HT-29 (cell line): ENCODE measurements at places on chromosomes 4 and X.

DNA sequence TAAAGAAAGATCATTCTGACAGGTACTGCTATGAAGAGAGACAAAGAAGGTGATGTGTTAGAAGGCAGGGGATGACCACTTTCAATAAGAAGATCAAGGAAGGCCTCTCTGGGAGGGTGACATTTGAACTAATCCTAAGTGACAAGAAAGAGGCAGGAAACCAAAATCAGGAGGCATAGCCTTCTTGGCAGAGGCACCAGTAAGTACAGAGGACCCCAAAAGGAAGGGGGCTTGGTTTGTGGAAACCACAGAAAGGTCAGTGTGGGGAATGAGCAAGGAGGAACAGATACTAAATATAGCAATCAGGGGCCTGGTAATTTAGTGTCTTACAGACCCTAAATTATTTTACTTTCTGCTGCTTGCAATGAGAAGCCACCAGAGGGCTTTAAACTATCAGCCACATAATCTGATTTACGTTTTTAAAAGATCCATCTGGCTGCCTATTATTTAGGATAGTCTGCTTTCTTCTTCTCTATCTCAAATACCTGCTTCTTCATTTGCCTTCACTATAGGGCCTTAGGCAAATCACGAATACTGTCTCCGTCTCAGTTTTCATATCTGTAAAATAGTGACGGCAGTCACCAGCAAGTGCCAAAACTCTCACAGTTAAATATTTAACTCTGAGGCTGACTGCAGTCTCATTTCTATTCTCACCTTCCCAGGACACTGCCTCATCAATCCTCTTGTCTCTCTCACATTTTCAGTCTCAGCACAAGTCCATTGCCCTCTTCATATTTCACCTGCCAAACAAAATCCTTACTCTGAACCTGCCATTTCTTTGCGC is 16.7 kb downstream of the NR3C2 start:
- DNase-seq: no peak

- peak; percentile 77 for DNase-seq
These were observed at the start of gene MID1IP1 for GRCh38 chrX:38800981-38801845. Gene MID1IP1 (plus strand): TSS chrX:38801459. CDS start chrX:38804947, 3,488 bp downstream.

DNA sequence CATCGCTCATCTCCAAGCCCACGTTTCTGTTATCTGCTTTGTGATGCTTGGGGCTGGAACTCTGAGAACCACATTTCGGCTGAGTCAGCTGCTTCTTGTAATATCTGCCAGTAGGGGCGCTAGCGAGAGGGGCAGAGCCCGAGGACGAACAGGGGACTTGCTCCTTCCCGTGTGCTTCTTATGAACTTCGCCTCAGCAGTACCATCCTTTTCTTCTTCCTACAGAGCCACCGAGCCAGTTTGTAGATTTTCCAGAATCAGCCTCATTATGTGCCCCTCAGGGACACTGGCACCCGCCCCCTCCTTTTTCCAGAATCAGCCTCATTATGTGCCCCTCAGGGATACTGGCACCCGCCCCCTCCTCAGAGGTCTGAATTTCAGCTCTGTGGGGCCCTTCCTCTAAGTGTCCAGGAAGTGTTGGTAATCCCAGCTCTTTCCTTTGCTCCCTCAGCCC is 441.7 kb upstream of the RASGEF1B start:
- DNase-seq: peak; percentile 76

DNA sequence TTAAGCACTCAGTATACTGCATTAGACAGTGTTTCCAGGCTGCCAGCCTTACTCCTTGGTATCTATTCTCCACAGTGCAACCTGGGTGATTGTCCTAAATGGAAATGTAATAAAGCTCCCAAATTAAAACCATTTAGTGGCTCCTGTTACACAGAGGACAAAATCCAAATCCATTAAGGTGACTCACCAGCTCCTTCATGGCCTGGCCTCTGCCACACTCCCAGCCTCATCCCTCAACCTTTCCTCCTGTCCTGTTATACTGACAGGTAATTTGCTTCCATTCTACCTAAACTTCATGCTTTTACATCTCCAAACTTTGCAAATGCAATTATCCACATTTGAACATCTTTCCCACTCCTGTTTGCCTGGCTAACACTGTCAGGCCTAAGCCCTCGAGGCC is 140.3 kb downstream of the INPP4B start:
- DNase-seq: no peak

GRCh38 chrX:110003167-110004156 is 548 bp downstream of the TMEM164 start:
- peak; percentile 50 for DNase-seq

- no peak for DNase-seq
These were observed 182.4 kb upstream of the MBNL3 start for GRCh38 chrX:132671229-132671641.

DNA sequence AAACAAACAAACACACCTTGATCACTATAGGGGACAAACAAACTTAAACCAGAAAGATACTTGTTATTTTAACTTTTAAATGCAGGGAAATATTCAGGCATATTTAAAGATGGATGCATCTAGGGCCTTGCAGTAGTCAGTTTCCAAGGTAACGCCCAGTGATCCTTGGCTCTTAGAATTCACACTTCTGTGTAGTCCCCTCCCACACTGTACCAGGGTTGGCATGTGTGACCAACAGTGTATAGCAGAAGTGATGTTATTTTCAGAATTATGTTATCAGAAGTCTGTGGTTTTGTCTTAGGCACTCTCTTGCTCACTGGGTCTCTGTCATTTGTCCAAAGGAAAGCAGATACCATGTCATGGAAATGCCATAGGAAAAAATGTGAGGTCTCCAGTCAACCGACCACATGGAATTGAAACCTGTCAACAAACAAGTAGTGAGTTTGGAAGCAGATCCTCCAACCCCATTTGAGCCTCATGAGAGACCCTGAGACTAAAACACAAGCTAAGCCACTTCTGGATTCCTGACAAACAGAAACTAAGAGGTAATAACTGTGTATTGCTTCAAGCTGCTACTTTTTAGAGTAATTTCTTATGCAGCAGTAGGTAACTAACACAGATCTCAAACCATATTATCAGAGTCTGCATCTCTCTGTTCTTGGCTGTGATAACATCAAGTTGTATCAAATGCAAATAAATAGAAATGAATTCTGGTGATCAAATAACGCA is 670.3 kb downstream of the KCTD8 start:
- DNase-seq: no peak

- peak; percentile 77 for DNase-seq
These were observed at the start of gene SH3RF1 for GRCh38 chr4:169270810-169271691. Gene SH3RF1 (minus strand): TSS chr4:169270956. CDS start chr4:169269212, 1,744 bp downstream.

- DNase-seq: no peak
These were observed 106.2 kb upstream of the SLC34A2 start for GRCh38 chr4:25549413-25549812.

DNA sequence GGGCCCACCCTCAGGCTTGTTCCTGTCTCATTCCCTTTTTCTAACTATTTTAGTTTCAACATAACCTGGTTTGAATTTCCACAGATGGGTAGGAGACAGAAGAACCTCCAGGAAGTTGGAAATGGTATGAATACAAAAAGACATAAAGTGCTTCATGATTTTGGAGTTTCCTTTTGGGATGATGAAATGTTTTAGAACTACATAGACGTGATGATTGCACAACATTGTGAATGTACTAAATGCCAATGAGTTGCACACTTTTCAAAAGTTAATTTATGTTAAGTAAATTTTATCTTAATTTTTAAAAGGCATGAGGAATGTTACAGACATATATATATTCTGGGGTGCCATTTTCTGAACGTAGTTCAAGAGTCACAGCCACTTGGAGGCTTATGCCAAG is 41.1 kb upstream of the IBSP start:
- no peak for DNase-seq

- no peak for DNase-seq
These were observed 78.3 kb downstream of the DCLK2 start for GRCh38 chr4:150156543-150156942.

- DNase-seq: no peak
These were observed 161.2 kb upstream of the FRG1 start for GRCh38 chr4:189779281-189779980.

- DNase-seq: no peak
These were observed 136.1 kb downstream of the C4orf33 start for GRCh38 chr4:129231945-129232588.

GRCh38 chrX:94751611-94752010 is 1077.6 kb downstream of the FAM133A start:
- DNase-seq: peak; percentile 25

GRCh38 chr4:37967736-37968135 is 7.5 kb downstream of the PTTG2 start:
- DNase-seq: no peak

GRCh38 chr4:124640022-124640730 is 72.4 kb downstream of the ANKRD50 start:
- DNase-seq: peak; percentile 67

GRCh38 chr4:6591313-6591712 is 16.3 kb downstream of the MAN2B2 start:
- no peak for DNase-seq

- peak; percentile 23 for DNase-seq
These were observed 33.2 kb upstream of the MID1IP1 start for GRCh38 chrX:38768079-38768478.

DNA sequence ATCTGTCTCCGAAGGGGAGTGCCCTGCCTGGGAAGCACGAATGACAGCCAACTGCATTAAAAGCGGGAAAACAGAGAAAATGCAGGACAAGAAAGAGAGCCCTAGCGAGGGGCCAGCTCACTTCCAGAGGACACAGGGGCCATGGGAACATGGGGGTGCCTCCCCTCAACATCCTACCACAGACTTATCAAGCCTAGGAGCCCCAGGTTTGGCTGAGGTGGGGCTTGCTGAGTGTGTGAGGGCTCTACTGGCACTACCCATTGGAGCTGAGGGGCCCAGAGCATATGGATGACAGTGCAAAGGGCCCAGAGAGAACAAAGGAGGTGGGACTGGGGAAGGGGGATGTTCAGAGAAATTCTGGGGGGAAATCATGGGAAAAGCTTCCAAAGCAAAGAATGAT is 101.8 kb downstream of the PJA1 start:
- DNase-seq: no peak
